ENCODE measurements at places on chromosomes 12 and 14. TPM values are rescaled to one million over a fixed set of nuclear protein-coding genes. Genes with fewer than 3 reads are reported as not detected.

DNA sequence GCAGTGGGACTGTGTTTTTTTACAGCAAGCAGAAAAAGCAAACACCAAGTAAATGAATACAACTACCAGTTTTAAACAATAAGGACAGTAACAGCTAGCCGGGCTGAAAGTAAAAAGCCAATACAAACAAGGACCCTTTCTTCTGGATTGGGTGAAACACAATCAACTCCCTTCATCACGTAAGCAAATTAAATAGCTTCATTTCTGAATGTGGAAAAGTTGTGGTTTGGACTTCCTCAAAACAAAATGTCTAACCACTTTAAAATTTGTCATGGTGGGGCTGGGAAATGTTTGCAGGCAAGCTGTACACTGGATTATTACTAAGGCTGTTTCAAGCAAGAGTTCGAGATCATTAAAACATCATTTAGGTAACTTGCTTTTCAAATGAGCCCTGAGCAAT, 47.4 kb downstream of the TCHP start:
- DNase-seq: no peak
- H3K27ac ChIP-seq: peak overlapping the region; percentile 61
- H3K4me3 ChIP-seq: no peak overlapping the region
- peaks cover 19% of the 10 kb centered on the region for H3K4me1 ChIP-seq
- peaks cover 72% of the 10 kb centered on the region for H3K36me3 ChIP-seq

- no peaks in the 10 kb centered on the region for H3K36me3 ChIP-seq
- DNase-seq: no peak
- no peaks in the 10 kb centered on the region for H3K27me3 ChIP-seq
- no peak overlapping the region for H3K27ac ChIP-seq
- H3K4me1 ChIP-seq: peaks cover 26% of the 10 kb centered on the region
These were observed 14.5 kb upstream of the MAP1LC3B2 start for GRCh38 chr12:116544656-116545055.

DNA sequence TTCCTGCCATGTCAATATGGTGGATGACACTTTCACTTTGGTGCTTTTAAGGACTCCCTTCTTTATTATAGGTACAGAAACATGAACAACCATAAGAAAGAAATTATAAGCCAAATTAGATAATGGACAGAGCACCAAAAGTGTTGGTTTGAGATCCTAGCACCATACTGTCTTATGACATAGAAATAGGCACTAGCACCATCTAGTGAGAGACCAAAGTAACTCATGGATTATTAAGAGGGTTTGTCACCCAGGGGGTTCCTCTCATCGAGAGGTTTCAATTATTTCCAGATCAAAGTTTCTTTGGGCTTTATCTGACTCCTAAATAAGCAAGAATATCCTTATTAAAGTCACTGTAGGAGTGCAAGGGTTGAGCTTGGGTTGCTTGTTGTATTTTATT, 153.0 kb upstream of the DIO2 start:
- DNase-seq: no peak
- H3K4me1 ChIP-seq: no peaks in the 10 kb centered on the region
- H3K36me3 ChIP-seq: no peaks in the 10 kb centered on the region
- no peaks in the 10 kb centered on the region for H3K27me3 ChIP-seq

GRCh38 chr12:107243341-107243740, 150.0 kb upstream of the CRY1 start:
- H3K27ac ChIP-seq: no peak overlapping the region
- no peaks in the 10 kb centered on the region for H3K4me1 ChIP-seq
- no peak overlapping the region for H3K4me3 ChIP-seq
- H3K27me3 ChIP-seq: no peaks in the 10 kb centered on the region

GPRC5A gene
- total RNA-seq: not detected
